NCI-H2081 (cell line): ENCODE measurements at places on chromosomes 16 and 17.

DNA sequence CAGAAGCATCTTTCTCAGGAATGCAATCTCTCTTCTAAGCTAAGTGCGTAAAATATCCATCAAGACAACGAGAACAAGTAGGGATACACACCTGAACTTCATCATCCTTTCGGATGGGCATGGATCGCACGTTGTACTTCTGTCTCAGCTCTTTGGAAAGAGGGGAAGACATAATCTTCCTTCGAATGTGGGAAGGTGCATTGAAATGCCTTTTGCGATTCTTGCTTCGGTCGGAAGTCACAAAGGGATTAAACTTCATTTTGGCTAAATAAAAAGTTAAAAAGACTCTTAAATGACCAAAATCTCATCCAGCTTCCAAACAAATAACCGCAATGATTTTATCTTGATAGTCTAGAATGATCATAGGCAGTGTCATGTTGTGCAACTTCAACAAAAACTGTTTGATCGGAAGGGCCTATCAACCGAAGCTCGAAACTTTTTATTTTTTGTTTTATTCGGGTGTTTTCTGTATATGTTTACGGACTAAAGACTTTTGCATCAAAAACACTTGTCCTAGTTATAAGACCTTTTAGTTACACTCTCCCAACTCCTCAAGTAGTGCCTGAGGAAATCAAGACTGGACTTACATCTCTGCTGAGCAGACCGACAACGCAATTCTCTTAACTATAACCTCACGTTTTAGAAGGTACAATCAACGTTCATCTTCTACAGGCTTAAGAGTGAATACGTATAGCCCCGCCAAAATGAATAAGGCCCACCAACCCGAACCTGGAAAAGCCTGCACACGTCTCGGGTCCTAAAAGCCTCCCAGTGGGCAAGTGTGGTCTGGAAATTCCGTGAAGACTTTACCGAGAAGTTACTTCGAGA lies 727 bp downstream of the RPL26 start:
- no peak for DNase-seq

- peak; percentile 19 for DNase-seq
Observed at GRCh38 chr16:88939972-88940861, 36.8 kb downstream of the CBFA2T3 start.

DNA sequence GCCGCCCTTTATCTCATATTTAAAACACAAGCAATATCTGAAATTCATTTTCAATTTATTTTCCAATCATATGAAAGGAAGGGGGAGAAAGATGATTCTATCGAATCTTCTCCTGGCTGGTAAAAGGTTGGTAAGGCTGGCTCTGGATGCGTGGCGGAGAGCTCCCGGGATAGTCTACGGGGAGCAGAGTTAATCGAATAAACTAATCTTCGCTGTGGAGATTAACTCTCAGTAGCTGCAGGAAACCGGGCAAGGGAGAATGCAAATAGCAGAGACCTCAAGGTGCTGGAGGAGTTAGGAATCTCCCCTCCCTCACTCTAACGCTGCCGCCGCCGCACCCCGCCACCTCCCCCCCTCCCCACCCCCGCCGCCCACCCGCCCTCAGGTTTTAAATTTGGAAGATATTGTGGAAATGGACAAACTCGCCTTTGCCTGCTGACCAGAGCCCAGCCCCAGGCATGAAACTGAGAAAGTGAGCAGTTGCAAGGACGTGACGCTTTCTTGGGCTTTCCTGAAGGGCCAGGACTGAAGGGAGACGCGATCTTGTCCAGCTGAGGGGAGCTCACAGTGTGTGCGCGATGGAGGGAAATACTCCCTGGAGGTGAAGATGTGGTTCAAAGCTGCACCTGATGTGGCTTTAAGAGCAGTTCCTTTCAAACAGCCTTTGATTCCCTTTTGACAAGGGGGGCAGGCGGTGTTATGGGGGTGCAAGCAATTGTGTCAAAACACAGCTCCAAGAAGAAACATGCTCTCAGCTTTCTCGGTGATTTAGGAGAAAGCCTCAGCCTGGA lies 308.2 kb upstream of the IRX3 start:
- DNase-seq = no peak

- DNase-seq = no peak
Observed at GRCh38 chr17:45651145-45651709, 132.9 kb upstream of the CRHR1 start.

DNA sequence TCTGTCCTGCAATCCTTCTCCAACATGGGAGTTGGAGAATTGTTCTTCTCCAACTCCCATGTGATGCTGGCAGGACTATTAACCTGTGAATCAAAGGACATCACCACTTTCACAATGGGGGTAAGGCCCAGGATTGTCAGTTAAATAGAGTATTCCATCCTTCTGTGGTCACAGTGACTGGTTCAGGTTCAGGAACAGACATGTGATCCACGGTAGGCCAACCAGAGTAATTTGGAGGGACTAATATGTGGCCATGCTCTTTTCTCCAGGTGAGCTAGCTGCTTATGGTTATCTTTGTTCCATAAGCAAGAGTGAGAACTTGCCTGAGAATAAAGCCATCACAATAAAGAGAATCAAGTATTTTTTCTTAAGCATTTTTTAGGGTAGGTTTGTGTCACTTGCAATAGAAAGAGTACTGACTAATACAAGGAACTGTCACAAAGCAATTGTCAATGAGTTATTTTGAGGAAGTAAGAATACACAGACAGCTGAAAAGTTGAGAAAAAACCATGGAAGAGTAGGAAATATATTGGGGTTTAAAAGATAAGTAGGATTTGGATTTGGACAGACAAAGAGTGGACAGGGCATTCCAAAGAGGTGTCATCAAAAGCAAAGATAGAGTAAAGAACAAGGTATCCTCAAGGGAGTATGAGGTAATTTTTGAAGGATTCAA lies 63.4 kb downstream of the BRIP1 start:
- no peak for DNase-seq

- DNase-seq = no peak
Observed at GRCh38 chr16:68283346-68283745, 19.0 kb downstream of the SLC7A6 start.

GRCh38 chr17:51734462-51734861 lies 424.1 kb downstream of the CA10 start:
- no peak for DNase-seq

DNA sequence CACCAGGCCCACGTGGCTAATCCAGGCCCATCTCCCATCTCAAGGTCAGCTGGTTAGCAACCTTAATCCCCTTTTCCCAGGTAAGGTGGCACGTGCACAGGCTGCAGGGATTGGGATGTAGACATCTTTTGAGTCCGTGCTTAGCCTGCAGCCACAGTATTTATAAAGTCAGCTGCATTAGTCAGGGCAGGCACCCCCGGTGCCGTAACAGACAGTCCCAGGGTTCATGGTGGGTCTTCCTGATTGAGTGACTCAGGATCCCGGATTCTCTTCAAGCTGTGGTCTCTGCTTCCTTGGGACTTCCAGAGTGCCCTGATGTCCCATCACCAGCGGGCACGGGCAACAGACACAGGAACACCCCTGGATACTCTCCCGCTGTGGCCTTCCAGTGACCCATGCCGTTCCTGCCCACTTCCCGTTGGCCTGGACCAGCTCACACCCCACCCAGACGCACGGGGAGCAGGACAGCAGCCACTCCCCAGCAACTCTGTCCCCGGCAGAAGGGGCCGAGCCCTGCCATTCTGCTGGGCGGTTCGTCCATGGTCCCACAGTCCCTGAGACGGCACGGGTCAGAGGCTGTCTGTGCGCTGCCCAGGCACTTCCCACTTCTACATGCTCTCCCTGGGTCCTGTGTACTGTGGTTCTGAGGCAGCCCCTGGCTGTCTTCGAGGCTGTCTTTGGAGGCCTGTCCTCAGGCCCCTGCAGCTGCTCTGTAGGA lies 248.6 kb upstream of the GSE1 start:
- no peak for DNase-seq

DNA sequence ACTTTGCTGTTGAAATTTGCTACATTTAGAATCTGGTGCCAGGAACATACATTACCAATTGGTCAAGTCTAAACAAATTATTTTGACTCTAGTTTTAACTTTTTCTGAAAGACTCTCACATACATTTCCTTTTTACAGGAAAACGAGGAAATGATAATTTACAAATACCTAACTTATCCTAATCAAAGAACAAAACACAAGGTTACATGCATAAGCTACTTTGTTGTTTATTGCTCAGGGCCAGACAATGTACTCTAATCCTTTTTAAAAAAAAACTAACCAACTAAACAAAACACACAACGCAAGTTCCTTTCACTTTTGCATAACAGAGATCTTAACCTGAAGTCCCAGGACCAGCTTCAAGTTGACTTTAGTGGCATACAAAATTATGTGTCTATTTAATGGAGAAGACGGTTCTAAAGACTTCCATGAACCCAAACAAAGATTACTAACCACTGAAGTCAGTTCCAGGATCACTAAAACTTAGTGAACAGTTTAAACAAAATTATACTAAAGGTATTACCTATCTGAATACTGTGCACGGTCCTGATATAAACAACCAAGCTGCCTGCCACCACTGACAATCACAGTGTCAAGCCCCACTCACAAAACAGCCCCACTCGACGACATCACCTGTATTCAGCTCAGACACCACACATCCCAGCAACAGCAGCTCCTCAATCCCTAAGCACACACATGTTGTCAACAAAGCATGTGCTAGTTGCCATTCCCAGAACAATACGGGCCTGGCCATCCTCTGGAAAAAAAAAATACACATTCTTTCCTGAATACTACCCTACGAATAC lies 1.9 kb downstream of the ZNF652 start:
- peak; percentile 17 for DNase-seq

DNA sequence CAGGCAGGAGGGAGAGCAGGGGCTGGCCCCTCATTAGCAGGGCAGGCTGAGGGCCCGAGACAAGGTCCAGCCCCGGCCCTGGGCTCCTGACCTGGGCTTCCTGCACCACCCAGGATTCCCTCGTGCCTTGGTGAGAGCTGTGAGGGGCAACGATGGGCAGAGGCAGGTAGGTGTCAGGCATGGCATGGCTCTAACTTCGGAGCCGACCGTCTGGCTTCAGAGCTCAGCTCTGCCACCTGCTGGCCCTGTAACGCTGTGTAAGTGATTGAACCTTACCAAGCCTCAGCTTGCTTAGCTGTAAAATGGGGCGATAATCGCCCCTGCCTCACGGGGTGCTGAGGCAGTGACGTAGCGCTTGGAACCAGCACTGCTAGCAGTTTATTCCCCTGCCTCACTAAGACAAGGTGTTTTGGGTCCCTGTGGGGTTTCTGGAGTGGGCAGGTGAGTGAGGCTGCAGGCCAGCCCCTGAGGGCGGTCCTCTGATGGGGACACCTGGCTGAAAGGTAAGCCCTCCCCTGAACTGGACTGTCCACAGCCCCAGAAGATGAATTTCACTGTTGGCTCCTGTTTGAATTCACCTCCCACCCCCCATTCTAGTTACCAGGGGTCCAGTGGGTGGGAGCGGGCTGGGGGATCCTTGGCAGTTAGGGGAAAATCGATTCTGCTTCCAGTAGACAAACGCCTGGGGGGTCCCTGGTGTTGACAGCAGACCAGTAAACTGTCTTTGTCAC lies 184.8 kb upstream of the GSE1 start:
- DNase-seq = peak; percentile 30

DNA sequence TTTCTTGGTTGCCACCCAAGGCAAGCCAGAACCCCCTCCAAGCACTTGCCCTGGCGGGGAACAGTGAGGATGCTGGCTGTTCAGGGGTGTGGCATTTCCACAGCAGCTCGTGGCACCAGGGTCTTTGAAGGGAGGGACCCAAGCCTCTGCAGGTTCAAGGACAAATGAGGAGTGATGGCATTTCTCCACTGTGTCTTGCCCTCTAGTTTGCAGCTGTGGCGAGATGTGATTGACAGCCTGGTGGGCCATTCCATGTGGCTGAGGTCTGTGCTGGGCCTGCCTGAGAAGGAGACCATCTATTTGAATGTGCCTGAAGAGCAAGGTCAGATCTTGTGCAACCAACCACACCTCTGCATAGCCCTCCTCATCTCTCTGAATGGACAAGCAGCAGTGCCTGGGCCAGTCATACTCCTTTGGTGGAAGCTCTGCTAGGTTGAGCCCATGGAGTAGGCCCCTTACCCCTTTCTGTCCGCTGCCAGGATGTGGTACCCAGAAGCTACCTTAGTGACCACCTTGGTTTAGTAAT lies 4.5 kb upstream of the EPN3 start:
- no peak for DNase-seq
